ENCODE measurements at places on chromosomes 16 and 17.

DNA sequence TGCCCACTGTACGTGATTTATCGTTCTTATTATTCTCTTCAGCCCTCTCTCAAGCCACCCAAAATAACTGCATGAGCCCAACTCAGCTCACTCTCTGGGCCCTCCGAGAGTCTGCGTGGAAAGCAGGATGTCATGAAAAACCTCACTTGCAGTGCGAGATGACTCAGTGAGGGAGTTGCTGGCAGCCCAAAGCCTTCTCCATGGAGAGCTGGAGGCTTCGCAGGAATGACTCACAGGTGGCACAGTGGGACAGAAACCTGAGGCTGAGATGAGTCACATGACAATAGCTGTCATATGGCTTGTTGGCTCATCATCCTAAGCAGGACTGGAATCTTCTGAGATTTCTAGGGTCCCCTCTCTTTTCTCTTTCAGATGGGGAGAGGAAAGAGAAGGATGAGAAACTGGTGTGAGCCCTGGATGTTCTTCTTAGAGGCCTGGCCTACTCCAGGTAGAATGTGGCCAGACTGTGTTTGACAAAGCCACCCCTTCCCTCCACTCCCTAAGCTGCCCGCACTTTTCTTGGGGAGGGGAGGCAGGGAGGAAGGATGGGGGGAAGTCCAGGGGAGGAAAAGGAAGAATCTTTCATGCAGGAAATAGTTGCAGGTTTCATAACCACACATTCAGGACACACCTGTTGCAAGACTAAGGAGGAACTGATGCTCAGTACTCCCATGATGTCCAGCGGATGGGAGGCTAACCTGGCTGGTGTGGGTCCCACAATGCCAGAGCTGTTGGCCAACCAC, 160.6 kb upstream of the RPL38 start:
- peak; percentile 18 for DNase-seq

- DNase-seq, result no peak
These were observed 326.8 kb downstream of the SEC14L1 start for GRCh38 chr17:77467521-77467920.

DNA sequence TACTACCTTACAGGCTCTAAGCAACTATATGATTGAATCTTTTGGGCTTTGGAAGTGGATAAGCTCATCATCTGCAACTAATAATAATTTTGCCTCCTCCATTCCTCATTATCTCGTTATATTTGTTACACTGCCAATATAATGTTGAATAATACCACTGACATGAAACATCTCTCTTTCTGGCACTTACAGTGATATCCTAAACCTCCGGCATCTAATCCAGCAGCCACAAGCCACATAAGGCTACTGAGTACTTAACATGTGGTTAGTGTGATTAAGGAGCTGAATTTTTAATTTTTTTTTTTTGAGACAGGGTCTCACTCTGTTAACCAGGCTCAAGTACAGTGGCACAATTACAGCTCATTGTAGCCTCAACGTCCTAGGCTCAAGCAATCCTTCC, 9.6 kb downstream of the CDC42EP4 start:
- no peak for DNase-seq

GRCh38 chr17:7750321-7750821, 32.8 kb downstream of the DNAH2 start:
- DNase-seq, result no peak

- DNase-seq, result no peak
These were observed 3.4 kb upstream of the SSH2 start for GRCh38 chr17:29933379-29933778.

GRCh38 chr16:16062023-16062937, 112.9 kb downstream of the ABCC1 start:
- no peak for DNase-seq

- no peak for DNase-seq
These were observed 34.8 kb downstream of the MED13 start for GRCh38 chr17:62030264-62030663.

- DNase-seq, result no peak
These were observed 65.6 kb downstream of the SDR42E1 start for GRCh38 chr16:81945665-81946064.

DNA sequence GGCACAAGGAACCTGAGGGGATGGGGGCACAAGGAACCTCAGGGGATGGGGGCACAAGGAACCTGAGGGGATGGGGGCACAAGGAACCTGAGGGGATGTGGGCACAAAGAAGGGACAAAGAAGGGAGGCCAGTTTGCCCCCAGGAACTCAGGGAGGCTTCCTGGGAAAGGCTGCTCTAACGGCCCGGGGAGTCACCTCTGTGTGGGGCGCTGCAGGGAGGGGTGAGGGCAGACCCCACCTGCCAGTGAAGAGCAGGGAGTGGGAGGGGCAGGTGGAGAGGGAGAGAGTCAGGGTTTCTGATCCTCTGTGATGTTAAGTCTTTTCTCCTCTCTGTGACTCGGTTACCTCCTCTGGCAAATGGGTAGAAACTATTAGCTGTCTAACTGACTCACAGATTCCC, 57.7 kb downstream of the TIMM22 start:
- DNase-seq, result no peak

GRCh38 chr17:55440391-55440790, 18.8 kb upstream of the MMD start:
- DNase-seq, result no peak

DNA sequence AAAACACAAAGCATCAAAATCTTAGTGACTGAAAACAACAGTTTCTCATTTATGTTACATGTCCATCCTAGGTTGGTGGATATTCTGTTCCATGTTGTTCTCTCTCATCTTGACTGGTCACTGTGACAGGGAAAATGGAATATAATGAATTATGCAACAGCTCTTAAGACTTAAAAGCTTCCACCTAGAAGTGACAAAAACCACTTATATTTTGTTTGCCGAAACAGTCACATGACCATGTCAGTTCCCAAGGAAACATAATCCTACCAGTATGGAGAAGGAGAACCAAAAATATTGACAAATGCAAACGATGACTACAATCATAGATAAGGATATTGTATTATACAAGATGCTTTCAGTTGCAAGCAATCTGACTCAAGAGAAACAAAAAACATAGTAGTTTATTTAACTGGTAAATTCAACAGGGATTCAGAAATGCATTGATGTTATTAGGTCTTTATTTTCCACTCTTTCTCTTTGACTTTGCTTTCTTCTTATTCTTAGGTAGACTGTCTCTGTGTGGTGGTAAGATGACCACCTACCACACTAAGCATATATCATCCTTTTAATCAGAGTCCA, 103.8 kb downstream of the SSH2 start:
- no peak for DNase-seq

DNA sequence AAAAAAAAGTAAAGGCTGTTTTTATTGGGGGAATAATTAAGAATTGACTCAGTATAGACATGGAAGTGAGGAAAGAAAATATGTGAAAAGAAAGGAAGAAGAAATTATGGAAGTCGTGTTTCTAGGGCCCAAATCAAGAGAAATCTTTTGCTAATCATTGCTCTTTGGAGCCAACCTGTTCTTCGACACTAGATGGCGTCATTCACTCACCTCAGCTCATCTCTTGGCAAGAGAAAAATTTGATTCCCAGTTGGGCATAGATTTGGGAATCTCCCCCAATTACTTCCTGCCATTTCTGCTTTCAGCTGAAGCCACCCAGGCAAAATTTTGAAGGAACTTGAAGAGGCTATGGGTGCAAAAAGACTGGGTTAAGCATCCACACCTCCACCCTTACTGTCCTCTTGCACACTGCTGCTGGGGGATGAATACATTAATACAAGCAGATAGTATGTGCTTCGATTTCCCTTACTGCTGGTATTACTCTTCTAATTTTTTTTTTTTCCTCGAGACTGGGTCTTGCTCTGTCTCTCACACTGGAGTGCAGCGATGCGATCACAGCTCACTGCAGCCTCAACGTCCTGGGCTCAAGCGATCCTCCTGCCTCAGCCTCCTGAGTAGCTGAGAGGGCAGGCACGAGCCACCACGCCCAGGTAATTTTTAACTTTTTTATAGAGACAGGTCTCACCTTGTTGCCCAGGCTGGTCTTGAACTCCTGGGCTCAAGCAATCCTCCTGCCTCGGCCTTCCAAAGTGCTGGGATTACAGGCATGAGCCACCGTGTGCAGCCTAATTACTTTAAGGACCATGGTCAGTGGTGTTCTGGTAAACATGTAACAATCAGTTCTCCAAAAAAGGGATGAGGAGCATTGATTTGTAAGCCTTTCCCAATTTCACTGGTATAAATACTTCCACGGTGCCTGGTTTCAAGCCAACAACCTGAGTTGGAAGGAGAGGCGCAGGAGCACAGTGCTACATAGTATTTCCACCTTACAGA, 13.5 kb downstream of the PSMD7 start:
- DNase-seq, result no peak

- no peak for DNase-seq
These were observed 2.1 kb upstream of the CA4 start for GRCh38 chr17:60147553-60148223.

DNA sequence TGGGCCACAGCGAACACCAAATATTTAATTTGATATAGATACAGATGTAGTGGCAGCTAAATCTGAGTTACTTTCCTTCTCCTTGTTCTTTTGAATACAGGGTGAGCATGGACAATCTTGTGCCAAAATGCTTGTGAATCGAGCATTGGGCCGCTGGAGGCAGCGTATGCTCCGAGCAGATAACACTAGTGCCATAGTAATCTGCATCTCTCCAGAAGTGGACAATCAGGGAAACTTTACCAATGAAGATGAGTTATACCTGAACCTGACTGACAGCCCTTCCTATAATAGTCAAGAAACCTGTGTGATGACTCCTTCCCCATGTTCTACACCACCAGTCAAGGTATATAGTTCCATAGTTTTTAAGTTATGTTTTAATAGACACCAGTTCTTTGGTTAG, 21.2 kb upstream of the BCAS3 start:
- DNase-seq, result no peak

DNA sequence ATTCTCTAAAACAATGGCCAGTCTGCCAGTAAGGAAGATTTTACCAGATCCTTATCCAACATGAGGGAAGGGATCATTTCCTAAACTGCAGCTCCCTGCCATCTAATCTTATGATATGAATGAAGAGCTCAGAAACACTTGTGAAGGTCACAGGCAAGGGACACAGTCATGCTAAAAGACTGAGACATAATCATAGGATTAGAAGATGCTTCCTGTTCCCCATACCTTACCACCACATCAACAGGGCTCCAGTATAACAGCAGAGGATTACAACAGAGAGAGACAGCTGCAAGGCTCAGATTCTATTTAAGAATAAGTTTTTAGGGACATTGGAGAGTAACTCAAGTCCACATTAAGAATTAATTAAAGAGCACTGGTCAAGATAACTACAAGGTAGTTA, 93.3 kb downstream of the BRIP1 start:
- DNase-seq, result no peak

GRCh38 chr17:61489719-61490490, 37.7 kb downstream of the TBX4 start:
- DNase-seq, result no peak
